ENCODE measurements at places on chromosomes 2 and 18.

DNA sequence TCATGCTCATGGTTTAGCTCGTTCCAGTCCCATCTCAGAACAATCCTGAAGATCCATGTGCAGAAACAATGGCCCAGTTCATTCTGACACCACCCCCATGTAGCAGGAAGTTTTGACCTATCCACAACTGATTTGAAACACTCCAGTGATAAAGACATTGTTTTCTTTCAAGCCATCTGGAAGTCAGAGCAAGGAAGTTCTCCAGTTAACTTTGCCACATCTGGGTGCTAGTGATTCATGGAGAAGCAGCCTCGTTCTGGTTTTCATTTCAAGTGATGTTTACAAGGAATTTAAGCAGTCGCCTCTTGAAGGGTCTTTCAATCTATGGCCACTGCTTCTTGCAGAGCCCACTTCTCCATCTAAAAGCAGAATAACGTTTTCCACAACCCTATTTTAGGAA is 36.6 kb upstream of the TWIST2 start:
- DNase-seq = no peak

DNA sequence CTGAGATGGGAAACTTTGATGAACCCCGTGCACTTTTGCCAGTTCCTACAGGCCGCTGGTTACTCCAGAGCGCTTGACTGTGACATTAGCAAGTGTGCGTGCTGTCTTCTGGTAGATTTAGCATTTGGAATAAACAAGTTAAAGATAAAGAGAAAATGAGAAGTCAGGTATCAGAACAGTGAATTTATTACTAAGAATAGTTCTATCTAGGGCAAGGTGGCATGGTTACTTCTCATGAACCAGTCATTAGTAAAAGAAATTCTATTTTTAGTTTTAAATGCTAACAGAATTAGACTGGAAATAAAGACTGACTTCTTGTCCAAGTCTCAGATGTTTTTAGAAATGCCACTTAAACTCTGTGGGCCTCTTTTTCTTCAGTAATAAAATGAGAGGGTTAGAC is 204.0 kb upstream of the TPO start:
- DNase-seq = no peak

DNA sequence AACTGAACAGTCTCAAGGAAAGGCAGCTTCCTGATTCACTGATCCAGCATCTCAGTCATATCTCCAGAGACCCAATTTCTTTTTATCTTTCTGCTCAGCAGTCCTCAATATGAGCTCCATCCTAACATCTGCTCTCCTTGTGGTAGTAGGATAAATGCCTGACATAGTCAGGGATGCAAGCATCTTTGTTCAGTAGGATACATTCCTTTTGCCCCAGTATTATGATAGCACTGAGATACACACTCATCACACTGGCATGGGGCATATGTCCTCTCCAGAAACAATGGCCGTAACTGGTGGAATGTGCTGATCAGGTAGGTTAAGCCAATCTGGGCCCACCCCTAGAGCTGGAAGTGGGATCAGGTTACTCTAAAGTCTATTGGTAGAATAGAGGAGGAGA is 207.2 kb downstream of the ETAA1 start:
- no peak for DNase-seq

GRCh38 chr18:13374468-13375301 is 156.1 kb downstream of the LDLRAD4 start:
- no peak for DNase-seq

DNA sequence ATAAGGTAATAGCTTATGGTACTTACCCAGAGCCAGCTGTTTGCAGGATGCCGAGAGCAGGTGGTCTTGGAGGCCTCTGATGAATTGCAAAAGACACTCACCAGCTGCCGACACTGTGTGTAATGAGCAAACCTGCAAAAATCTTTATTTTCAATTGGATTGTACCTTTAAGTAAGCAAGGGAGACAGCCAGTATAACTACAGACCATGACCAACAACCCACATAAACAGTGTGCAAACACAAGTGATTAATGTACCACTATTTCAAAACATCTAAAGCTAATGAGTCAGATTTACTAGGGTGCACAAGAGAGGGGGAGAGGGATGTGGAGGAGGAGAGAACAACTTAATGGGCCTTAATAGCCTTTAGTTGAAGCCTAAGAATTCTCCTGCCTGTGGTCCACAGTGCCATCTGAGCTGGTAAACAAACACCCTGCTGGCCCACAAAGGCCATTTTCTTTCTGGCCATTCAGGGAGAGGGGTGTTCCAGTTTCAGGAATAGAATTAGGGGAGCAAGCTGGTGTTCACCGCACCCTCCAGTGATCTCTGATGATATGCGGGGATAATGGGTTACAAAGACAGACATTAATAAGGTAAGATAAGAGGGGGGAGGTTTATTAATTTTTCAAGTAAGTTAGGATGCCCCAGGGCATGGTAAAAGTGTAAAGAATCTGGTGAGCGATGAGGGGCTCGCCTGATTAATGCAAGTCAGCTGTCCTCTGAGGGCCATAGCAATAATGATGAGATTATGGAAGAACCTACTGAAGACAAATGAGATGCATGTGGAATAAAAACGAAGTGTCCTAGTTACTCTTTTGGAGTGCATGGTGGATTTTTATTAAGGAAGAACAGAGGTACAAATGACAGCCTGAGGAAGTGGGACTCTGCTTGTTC is 196.4 kb downstream of the HRH4 start:
- no peak for DNase-seq

- DNase-seq = no peak
Measured at GRCh38 chr2:165193178-165193777, 10.6 kb downstream of the SCN3A start.

GRCh38 chr2:21643180-21643579 is 519.4 kb downstream of the TDRD15 start:
- no peak for DNase-seq

- no peak for DNase-seq
Measured at GRCh38 chr18:75635096-75635495, 207.6 kb upstream of the SMIM21 start.

- DNase-seq = no peak
Measured at GRCh38 chr18:32362484-32362883, 108.2 kb downstream of the GAREM1 start.

GRCh38 chr18:43751835-43752234 is 474.5 kb upstream of the SYT4 start:
- no peak for DNase-seq

GRCh38 chr2:235045336-235045972 is 93.6 kb downstream of the SH3BP4 start:
- DNase-seq = no peak

DNA sequence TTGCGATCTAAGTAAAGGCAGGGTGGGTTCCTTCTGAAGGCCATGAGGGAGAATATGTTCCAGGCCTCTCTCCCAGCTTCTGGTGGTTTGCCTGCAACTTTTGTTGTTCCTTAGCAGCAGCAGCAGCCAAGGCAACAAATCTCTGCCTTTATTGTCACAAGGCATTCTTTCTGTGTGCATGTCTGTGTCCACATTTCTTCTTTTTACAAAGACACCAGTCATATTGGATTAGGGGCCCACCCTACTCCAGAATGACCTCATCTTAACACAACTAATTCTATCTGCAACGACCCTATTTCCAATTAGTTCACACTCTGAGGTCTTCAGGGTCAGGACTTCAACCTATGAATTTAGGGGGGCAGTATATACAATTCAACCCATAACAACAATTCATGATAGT is 587.5 kb downstream of the XIRP2 start:
- DNase-seq = no peak

GRCh38 chr18:47343291-47343690 is 91.8 kb upstream of the SKOR2 start:
- DNase-seq = no peak

GRCh38 chr18:13336841-13337240 is 118.3 kb downstream of the LDLRAD4 start:
- DNase-seq = no peak

GRCh38 chr2:222888716-222889115 is 27.9 kb downstream of the ACSL3 start:
- DNase-seq = no peak

DNA sequence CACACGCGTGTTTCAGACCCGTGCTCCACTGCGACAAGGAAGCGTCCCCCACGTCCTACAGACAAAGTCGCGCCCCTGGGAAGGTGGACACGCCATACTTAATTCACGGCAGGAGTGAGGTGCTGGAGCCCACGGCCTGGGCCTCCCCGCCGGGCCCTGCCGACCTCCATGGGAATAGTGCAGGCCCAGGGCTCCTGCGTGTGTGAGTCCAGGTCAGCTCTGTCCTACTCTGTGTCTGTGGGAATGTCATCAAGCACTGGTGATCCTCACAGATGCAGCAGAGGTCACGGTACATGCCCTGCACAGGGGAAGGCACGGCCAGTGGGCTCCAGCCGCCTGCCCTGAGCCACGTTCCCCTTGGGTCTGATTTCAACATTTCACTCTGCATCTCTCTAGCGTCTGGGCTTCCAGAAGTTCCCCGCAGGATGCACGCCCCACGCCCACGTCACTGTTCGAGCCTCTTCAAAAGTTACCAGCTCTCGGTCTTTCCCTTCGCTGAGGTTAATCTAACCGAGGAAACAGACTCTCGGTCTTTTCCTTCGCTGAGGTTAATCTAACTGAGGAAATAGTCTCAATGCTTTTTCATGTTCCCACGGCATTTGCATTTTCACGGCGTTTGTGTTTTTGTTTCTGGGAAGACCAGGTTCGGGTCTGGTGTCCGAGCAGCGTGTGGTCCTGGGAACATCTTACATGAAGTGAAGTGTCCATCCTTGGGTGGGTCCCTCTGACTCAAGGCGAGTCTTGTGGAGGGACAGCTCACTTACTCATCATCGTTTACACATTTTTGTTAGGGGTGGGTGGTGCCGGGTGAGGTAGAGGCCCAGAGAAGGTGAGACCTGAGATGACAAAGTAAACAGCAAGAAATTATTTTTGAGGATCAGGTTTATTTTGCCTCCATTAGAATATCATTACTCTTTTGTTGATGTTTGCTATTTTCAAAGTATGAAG is 157.3 kb upstream of the ALKAL2 start:
- DNase-seq = peak; percentile 16

- DNase-seq = no peak
Measured at GRCh38 chr2:41853427-41854191, 194.2 kb upstream of the PKDCC start.
